Activated T-helper 2 cell treated with anti-CD3 and anti-CD28 coated beads, Interferon-gamma antibody, Interleukin-2, Interleukin-4, amounts not matched to agents 10 μg/mL and 5 μg/mL and 100 μg/mL, durations not matched to agents 14 hours and 24 hours and 36 hours (primary cell): ENCODE measurements at places on chromosomes 5 and 9. TPM values are rescaled to one million over a fixed set of nuclear protein-coding genes. Genes with fewer than 3 reads are reported as not detected.

SLC34A3 gene
- not detected in 2 replicates for total RNA-seq

GFPT2 gene
- 0.37 TPM in 1 of 2 replicates, not detected in the other for total RNA-seq

DNA sequence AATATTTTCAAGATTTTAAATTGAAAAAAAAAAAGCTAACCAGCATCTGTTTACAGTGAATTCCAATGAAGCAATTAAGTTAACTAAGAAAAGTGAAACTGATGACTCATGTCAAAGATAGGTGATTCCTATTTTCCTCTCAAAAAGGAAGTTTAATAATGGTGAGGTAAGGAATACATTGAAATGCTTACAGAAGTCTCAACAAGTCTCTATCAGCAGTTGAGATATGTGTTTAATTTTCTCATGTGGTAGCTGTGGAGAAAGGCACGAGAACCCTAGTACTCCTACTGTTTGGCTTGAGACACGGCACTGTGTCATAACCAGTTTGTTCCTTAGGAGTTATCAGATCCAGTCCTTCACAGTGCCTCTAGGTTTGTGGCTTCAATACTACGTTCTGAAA is 114.5 kb downstream of the SLC25A46 start:
- DNase-seq: no peak

DNA sequence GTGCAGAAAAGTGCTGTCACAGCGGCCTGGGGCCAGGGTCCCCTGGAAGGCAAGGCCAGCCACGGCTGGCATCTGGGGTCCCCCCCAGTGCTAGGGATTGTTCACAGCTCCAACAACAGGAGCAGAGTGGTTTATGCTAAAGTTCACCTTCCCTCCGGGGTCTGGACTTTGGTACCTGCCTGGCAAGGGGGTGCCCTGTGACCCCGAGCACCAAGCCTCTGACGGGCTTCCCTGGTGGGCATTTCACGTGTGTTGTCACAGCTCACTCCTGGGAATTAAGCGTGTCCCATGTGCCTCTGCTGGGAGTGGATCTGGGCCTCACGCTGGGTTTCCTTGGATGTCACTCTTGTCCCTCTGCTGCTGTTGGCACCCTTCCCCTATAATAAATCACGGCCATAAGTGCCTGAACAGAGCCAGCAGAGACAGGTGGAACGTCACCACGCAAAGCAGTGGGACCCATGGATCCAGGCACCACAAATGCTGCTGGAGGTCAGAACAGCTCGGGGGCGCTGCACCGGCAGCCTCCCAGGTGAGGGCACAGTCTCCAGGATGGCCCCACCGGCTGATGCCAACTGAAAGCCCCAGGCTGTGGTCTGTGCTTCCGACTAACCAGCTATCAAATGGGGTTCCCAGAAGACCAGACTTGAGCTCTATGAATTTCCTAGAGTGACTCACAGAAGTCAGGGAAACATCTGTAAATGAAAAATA is 17.8 kb upstream of the ZDHHC11 start:
- no peak for DNase-seq

- DNase-seq: no peak
Measured at GRCh38 chr5:77635917-77636640, 2.4 kb downstream of the OTP start.
